ENCODE measurements at places on chromosomes 13 and 19.

DNA sequence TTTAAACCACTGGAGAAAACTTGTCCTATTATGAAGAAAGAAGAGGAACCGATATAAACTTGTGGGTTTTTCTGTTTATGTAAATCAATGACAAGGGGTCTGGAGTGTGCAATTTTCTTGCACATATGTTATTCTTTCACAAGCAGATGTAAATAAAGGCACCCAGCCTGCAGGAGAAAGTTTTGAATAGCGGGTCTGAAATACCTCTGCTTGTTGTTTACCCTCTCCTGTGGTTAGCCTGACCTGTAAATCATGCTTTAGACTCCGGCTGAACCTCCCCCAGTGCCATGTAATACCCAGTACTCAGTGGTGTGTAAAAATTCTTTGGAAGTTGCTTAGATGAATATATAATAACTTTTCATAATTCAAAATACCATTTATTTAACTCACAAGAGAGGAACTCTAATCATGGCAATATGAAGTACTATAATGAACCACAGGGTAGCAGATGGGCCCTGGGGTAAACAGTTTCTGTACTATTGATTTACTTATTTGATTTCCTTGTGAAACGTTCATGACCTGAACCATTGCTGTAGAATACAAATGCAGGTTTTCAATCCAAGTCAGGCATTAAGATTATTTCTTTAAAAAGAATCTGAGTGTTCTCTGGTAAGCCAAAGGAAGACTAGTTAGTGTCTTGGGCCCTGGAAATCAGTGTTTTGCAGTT lies 245.1 kb downstream of the LMO7 start:
- no peak for DNase-seq
- H3K36me3 ChIP-seq = no peaks in the 10 kb centered on the region
- H3K4me3 ChIP-seq = no peak overlapping the region
- H3K27ac ChIP-seq = no peak overlapping the region
- no peaks in the 10 kb centered on the region for H3K27me3 ChIP-seq
- H3K4me1 ChIP-seq = no peaks in the 10 kb centered on the region

GRCh38 chr13:51257187-51257586 lies 35.0 kb downstream of the FAM124A start:
- no peaks in the 10 kb centered on the region for H3K4me1 ChIP-seq
- H3K36me3 ChIP-seq = no peaks in the 10 kb centered on the region
- no peak overlapping the region for H3K27ac ChIP-seq

DNA sequence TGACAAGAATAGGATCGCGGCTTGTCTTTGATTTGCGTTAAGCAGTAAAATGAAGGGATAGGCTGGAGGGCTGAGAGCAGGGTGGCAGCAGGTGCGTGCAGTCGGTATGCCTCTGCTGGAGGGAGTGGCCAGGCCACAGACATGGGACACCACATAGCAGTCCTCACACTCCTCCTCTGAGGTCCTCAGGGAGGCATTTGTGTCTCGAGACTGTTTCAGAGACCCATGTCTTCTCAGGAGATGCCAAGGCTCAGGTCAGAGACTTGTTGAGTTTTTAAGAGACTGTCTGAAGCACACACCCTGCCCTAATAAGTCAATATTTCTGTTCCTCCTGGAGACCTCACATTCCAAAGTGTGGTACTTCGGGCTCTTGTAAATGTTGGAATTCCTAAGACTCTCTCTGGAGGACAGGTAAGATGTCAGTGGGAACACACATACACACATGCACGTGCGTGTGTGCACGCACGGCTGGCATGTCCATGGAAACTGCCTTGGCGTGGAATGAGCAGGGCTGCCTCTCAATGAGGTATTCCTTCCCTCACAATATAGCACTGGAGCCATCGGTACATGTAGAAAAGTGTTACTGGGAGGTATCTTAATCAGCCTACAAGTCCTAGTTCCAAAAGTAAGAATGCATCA lies 46.4 kb downstream of the COL4A2 start:
- no peak overlapping the region for H3K27ac ChIP-seq
- H3K36me3 ChIP-seq = no peaks in the 10 kb centered on the region
- H3K27me3 ChIP-seq = no peaks in the 10 kb centered on the region

DNA sequence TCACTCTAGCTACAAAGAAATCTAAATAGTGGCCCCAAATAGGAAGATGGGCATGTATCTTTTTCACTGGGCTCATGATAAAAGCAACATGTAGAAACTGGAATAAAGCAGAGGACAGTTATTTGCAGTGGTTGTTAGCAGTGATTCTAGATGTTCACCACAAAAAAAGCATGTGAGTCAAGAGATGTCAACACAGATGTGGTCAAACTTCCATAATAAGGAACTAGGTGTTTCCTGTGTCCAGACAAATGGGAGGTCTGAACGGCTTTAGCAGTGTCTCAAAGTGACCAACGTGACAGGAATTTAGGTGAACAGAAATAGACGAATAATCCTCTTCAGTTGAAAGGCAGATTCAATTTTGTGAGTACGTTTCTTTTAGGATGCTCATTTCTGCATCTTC lies 162.7 kb downstream of the TBC1D4 start:
- no peaks in the 10 kb centered on the region for H3K4me1 ChIP-seq
- H3K27ac ChIP-seq = no peak overlapping the region
- H3K4me3 ChIP-seq = no peak overlapping the region
- no peaks in the 10 kb centered on the region for H3K36me3 ChIP-seq

DNA sequence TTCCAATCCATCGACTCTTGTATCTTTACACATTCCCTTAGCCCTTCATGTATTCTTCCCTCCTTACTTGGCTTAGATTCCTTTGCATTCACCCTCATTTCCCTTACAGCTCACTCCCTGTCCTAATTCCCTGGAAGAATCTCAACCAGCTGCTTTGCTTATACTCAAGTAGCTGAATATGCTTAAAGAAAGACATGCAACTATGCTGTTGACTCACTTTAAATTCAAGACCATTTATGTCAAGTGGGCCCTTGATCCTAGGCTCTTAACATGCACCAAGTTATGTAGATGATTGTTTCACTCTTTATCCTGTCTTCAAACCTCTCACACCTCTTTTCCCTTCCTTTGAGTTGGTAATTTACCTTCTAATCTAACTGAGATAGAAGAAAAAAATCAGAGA lies 7.4 kb downstream of the CCDC122 start:
- no peaks in the 10 kb centered on the region for H3K36me3 ChIP-seq
- no peak for DNase-seq
- no peaks in the 10 kb centered on the region for H3K4me1 ChIP-seq
- no peak overlapping the region for H3K27ac ChIP-seq
- no peak overlapping the region for H3K4me3 ChIP-seq

DNA sequence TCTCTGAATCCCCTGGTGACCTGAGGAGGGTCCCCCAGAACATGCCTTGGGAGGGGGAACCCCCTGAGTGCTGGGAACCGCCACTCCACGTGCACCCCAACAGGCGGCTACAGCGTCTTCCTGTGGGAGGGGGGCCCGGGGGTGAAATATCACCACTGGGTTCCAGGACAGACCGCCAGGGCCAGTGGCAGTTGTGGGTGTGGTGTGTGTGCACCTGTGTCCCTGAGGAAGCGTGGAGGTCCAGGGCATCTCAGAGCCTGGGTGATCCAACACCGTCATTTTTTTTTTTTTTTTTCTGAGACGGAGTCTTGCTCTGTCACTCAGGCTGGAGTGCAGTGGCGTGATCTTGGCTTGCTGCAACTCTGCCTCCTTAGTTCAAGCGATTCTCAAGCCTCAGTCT lies 4.2 kb downstream of the ADGRE5 start:
- H3K4me3 ChIP-seq = no peak overlapping the region
- H3K27ac ChIP-seq = no peak overlapping the region
- peaks cover 6% of the 10 kb centered on the region for H3K4me1 ChIP-seq
- DNase-seq = no peak
- H3K36me3 ChIP-seq = no peaks in the 10 kb centered on the region

GRCh38 chr19:20243629-20244028 lies 76.6 kb downstream of the ZNF486 start:
- H3K4me3 ChIP-seq = no peak overlapping the region
- no peaks in the 10 kb centered on the region for H3K27me3 ChIP-seq
- H3K27ac ChIP-seq = no peak overlapping the region
- no peaks in the 10 kb centered on the region for H3K4me1 ChIP-seq

DNA sequence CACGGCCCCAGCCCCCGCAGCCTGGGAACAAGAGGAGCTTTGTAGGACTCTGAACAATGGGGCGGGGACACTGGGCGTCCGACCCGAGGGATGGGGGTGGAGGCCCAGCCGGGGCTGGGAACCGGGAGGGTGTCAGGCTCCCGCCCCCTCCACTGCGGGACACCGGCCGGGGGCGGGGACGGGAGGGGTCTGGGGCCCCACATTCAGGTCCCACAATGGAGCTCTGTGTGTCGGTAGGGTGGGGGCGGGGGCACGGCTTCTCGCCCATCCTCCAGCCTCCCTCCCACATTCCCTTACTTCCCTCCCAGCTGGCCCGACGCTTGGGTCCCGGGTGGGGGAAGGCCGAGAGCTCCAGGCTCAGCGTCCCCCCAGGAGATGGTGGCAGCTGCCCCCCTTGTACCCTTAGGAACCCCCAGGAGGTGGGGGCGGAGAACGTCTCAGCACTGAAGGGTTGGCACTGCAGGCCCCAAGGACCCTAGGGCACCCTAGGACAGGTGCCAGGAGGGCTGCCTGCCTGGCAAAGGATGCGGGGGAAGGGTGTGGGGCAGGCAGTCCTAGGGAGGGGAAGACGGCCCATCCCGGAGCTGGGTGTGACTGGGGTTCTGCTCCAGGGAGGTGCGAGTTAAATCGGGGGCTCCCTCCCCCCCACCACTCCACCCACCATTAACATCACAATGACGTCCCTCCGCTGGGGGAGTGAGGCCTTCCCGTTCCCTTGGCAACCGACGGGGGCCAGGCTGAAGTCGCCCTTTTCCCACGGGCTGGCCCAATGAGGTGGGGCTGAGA lies 5.3 kb downstream of the TTYH1 start:
- H3K4me3 ChIP-seq = no peak overlapping the region
- no peaks in the 10 kb centered on the region for H3K36me3 ChIP-seq
- peaks cover 28% of the 10 kb centered on the region for H3K27me3 ChIP-seq
- no peaks in the 10 kb centered on the region for H3K4me1 ChIP-seq
- no peak for DNase-seq
- H3K27ac ChIP-seq = no peak overlapping the region

GRCh38 chr13:32019612-32020233 lies 11.9 kb upstream of the FRY start:
- H3K36me3 ChIP-seq = no peaks in the 10 kb centered on the region
- H3K27ac ChIP-seq = no peak overlapping the region
- H3K4me1 ChIP-seq = no peaks in the 10 kb centered on the region
- DNase-seq = peak; percentile 10

GRCh38 chr19:36152352-36153091 lies at the start of gene COX7A1:
Gene COX7A1, minus strand, starts transcription at chr19:36152447. Its CDS starts 40 bp downstream, at chr19:36152407.
- H3K36me3 ChIP-seq = peaks cover 3% of the 10 kb centered on the region
- no peak for DNase-seq
- H3K27me3 ChIP-seq = no peaks in the 10 kb centered on the region

GRCh38 chr13:110103534-110103933 lies 203.4 kb downstream of the COL4A1 start:
- H3K27ac ChIP-seq = no peak overlapping the region
- no peaks in the 10 kb centered on the region for H3K27me3 ChIP-seq
- DNase-seq = no peak
- no peaks in the 10 kb centered on the region for H3K36me3 ChIP-seq

DNA sequence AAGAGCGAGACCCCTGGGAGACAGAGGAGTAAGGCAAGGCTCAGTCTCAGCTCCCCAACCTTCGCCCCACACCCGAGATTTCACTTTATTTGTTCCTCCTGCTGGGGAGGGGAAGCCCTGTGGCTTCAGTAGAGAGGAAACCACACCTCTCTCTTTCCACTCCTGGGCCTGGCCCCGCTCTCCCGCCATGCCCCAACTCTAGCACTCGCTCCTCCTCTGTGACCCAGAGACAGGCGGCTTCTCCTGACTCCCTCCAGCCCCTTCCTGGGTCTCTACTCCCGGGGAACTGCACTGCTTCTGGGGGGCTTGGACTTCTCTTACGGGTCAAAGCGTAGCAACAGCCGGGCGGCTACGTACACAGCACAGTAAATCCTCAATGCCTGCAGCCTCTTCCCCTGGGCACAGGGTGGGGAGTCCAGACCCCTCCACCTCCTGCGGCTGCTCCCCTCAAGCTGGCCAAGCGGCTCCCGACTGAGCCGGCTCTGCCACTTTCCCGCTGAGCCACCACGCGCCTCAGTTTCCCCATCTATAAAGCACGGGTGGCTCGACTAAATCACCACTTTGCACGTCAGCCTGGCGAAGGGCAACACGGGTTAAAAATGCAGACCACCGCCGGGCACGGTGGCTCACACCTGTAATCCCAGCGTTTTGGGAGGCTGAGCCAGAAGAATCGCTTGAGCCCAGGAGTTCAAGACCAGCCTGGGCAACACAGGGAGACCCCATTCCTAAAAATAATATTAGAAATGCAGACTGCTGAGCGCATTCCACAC lies 1.4 kb downstream of the RNF126 start:
- peak overlapping the region; percentile 96 for H3K4me3 ChIP-seq
- H3K27ac ChIP-seq = peak overlapping the region; percentile 90
- peaks cover 31% of the 10 kb centered on the region for H3K4me1 ChIP-seq
- DNase-seq = no peak
- H3K36me3 ChIP-seq = no peaks in the 10 kb centered on the region

DNA sequence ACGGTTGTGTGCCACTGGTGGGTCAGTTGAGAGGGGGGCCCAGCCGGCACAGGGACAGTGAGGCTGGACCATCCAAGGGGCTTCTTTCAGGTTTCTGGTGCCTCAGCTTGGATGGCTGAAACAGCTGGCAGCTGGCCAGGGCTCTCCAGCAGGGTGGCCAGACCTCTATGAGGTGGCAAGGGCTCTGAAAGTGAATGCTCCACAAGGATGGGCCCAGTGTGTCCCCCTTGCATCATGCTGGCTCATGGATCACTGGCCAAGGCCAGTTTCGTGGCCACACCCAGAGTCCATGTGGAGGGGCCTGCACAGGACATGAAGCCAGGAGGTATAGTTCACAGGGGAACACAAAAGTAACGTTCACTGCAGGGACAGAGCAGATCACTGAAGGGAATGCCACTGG lies 49.6 kb downstream of the CDADC1 start:
- no peak overlapping the region for H3K4me3 ChIP-seq
- DNase-seq = no peak
- no peaks in the 10 kb centered on the region for H3K36me3 ChIP-seq
- no peaks in the 10 kb centered on the region for H3K4me1 ChIP-seq

DNA sequence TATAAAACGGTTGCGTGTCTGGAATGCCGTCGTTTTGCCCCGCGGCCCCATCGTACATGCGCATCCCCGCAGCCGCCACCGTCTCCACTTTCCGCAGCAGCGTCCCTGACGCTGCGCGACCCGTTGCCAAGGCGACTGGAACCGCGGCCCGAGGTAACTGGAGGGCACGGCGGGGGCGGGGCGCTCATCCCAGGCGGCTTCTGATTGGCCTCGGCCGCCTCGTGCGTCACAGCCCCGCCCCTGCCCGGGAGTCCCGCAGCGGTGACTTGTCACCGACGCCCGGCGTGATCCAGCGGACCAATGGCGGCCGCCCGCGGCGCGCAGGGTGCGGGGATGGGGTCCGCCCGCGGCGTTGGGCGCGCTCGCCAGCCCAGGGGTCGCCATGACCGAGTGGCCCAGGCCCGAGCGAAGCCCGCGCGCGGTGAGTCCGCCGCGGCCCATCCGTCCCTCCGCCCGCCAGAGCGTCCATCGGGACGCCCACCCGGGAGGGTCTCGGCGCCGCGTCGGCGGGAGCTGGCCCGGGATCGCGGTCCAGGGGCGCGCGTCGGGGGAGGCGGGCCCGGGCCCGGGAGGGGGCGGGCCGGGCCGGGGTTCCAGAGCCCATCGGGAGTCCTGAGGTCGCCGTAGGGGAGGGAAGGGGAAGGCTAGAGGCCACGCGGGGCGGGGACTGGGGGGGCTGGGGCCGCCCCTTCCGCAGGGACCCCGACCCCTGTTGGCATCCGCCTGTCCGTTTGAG lies at the start of gene ZSCAN1:
TSS of gene ZSCAN1 (plus strand) at position 285 of the 736 bp plus-strand sequence. CDS start 3,812 bp downstream, outside the sequence.
- no peaks in the 10 kb centered on the region for H3K36me3 ChIP-seq
- peak within 1 kb of the TSS; percentile 29 for H3K27ac ChIP-seq
- H3K4me3 ChIP-seq = peak within 1 kb of the TSS; percentile 54
- H3K4me1 ChIP-seq = no peaks in the 10 kb centered on the region

- H3K36me3 ChIP-seq = no peaks in the 10 kb centered on the region
- H3K27me3 ChIP-seq = no peaks in the 10 kb centered on the region
Measured at GRCh38 chr19:29029268-29029958, 183.5 kb downstream of the UQCRFS1 start.
